ENCODE measurements at places on chromosomes 3 and 15. TPM values are rescaled to one million over a fixed set of nuclear protein-coding genes. Genes with fewer than 3 reads are reported as not detected.

CHRD gene
- total RNA-seq: 0.29 TPM

LDHAL6B gene
- not detected for total RNA-seq

GPR87 gene
- not detected for total RNA-seq

AGBL1 gene
- total RNA-seq: not detected

TMC3 gene
- total RNA-seq: not detected

SPTSSB gene
- total RNA-seq: not detected

NT5DC2 gene
- 45.4 TPM for total RNA-seq

PLA2G4E gene
- total RNA-seq: not detected

CMTM8 gene
- 1.4 TPM for total RNA-seq

DNAJA4 gene
- total RNA-seq: 2.1 TPM

ARID3B gene
- total RNA-seq: 2.7 TPM

PLA1A gene
- under 0.01 TPM for total RNA-seq

DUOX1 gene
- total RNA-seq: under 0.01 TPM

SKIC8 gene
- 62.6 TPM for total RNA-seq

MYZAP gene
- total RNA-seq: not detected

ALDH1A2 gene
- total RNA-seq: 1.1 TPM

Data from osteoblast (primary cell).